ENCODE measurements at places on chromosomes 3 and 15.
A peak's percentile ranks its signal among the peaks of the same experiment; 100 is the strongest.

- DNase-seq: no peak
Measured at GRCh38 chr3:87375231-87375682, 98.9 kb upstream of the POU1F1 start.

DNA sequence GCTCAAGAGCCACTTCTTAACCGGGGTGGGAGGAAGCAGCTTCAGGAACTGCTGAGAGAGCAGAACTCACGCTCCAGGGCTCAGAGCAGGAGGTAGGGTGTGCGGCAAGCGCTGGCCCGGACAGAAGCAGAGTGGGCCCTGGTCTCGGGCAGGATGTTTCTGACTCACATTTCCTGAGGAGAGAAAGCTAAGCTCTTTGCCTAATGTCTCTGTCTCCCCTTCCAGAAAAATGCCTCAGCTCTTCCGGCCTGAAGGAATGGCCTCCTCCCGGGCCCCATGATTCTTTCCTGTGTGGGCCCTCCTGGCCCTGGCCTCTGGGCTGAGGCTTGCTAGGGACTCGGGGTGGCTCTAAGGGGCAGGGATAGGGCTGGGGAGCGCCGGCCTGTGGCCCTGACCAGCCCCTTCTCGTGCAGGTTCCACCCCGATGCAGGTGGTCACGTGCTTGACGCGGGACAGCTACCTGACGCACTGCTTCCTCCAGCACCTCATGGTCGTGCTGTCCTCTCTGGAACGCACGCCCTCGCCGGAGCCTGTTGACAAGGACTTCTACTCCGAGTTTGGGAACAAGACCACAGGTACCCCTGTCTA is 4.1 kb upstream of the STAB1 start:
- DNase-seq: no peak

- no peak for DNase-seq
Measured at GRCh38 chr15:30978328-30978727, 13.1 kb downstream of the MTMR10 start.

GRCh38 chr15:59317211-59317610 is 55.5 kb downstream of the MYO1E start:
- no peak for DNase-seq

GRCh38 chr15:34331809-34332208 is 5.8 kb downstream of the SLC12A6 start:
- no peak for DNase-seq

DNA sequence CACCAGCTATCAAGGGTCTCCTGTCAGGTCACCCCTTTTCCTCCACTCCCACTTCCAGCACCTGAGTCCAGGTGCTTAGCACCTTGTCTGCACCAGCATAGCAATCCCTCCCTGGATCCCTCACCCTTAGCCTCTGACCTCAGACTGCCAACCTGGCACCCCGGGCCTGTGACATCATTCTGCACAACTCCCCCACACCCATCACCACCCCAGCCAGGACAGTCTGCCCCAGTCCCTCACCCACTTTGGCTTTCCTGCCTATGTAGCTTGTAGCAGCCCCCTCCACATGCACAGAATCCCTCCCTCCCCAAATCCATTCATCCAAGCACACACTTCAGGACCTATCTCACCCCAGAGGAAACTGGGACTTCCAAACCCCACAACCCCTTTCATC is 819 bp upstream of the PLXNB1 start:
- no peak for DNase-seq

- no peak for DNase-seq
Measured at GRCh38 chr3:171551296-171551695, 91.1 kb upstream of the TNIK start.

GRCh38 chr15:86016750-86017149 is 62.9 kb upstream of the AGBL1 start:
- DNase-seq: no peak

- no peak for DNase-seq
Measured at GRCh38 chr3:96466441-96466840, 348.0 kb upstream of the EPHA6 start.

- DNase-seq: peak; percentile 9
Measured at GRCh38 chr3:30462721-30463470, 143.5 kb upstream of the TGFBR2 start.

DNA sequence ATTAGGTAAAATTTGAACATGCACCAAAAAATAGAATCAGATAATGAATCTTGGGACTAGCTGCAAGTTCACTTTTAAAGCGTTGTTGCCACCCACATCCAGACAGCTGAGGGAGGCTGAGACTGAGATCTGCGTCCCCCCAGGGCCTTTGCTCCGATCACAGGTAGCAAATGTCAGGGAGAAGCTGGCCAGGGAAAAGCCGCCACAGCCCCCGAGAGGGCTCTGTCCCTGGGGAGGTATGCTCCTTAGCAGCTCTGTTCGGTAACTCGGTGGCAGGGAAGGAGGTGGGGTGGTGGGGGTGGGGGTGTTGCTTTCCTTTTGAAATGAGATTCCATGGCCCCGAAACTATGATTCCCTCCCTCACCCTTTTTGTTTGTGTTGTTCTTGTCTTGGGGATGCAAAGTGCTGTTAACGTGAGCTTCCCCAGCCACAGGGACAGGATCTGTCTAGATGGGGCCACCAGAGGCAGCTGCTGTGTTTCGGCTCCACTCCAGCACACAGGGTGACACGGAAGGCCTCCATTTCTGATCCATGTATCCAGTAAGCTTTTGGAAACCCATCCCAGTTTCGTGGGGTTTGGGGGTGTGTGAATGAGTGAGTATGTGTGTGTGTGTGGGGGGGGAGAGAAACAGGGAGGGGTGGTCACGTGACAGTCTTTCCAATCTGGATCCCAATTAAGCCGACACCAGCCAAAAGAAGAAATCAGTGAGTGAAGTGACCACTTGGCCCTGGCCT is 1.1 kb upstream of the MINAR1 start:
- no peak for DNase-seq

GRCh38 chr15:42133886-42134502 is 22.4 kb downstream of the PLA2G4F start:
- DNase-seq: no peak

DNA sequence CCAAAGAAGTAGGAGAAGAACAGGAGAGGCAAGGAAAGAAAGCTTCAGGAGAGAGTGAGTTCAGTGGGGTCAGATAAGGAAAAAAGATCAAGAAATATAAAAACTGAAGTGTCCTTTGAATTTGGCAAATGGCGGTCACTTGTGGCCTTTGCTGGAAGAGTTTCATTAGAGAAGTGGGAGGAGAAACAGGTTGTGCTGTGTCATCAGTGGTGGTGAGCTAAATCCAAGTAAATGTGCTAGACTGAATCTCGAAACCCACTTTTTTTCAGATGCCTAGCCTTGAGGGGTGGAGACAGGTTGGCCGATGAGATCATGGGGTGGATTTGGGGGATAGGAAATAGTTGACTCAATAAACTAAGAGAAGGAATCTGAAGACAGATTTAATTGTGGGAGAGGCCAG is 43.7 kb downstream of the CHRD start:
- no peak for DNase-seq

- no peak for DNase-seq
Measured at GRCh38 chr15:89393056-89393455, 58.4 kb upstream of the POLG start.

GRCh38 chr3:139559541-139559940 is 20.0 kb upstream of the RBP1 start:
- DNase-seq: peak; percentile 97

DNA sequence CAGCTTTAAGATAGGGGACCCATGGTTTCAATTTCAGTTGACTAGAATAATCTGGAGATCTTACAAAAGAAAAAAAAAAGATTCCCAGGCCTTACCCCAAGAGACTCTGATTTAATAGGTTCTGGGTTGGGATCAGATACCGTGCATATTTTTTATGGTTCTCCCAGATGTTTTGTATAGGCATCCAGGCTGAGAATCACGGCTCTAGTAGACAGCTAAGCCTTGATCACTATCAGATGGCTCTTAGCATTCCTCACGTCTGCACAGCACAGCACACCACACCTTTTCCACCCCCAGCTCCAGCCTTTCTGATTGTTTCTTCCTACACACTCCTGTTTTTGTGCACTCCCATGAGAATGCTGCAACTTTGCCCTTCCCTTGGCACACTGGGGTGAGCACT is 40.8 kb downstream of the TMEM45A start:
- DNase-seq: no peak

DNA sequence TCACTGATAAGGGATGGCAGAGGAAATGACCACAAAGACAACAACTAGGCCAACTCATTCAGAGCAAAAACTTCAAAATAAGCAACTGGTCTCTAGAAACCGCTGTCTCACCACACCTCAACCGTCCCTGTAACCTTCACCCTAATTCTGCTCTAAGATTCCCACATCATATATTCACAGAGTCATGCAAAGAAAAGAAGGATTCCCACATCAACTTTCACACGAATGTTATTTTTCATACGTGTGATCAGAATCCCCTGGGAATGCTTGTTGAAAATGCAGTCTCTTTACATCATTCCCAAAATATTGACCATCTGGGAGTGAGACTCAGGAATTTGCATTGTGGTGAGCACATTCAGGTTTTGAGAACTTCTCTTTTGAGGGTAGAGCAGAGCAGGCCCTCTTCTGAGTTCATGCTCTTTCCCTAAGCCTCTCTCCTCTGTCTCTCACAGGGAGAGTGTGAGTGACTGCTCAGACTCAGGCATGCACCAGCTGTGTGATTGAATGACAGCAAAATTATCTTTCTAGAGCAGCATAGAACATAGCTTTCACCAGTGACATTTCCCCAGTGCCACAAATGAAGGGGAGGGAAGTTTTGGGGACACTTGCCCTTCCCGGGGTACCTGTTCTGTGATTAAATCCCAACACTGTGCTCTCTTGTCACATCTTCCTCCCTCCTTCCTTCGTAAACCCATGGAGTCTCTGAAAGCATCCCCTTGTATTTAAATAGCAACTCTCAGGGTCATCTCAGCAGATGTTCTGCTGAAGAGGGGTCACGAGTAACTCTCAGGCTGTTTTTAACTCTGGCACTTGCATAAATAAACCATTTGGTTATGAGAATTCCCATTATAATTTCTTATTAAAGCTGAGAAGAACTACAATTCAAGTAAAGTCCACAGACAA is 170.9 kb downstream of the PLCL2 start:
- DNase-seq: no peak

- no peak for DNase-seq
Measured at GRCh38 chr3:39376959-39377634, 6.1 kb upstream of the SLC25A38 start.

GRCh38 chr3:128787256-128788253 is 61.6 kb downstream of the RAB7A start:
- peak; percentile 94 for DNase-seq

GRCh38 chr3:13400114-13400673 is 19.9 kb downstream of the NUP210 start:
- DNase-seq: no peak

- DNase-seq: no peak
Measured at GRCh38 chr3:147411815-147412241, 2.7 kb downstream of the ZIC1 start.

GRCh38 chr3:112365636-112366035 is 32.7 kb downstream of the CD200 start:
- DNase-seq: peak; percentile 61

DNA sequence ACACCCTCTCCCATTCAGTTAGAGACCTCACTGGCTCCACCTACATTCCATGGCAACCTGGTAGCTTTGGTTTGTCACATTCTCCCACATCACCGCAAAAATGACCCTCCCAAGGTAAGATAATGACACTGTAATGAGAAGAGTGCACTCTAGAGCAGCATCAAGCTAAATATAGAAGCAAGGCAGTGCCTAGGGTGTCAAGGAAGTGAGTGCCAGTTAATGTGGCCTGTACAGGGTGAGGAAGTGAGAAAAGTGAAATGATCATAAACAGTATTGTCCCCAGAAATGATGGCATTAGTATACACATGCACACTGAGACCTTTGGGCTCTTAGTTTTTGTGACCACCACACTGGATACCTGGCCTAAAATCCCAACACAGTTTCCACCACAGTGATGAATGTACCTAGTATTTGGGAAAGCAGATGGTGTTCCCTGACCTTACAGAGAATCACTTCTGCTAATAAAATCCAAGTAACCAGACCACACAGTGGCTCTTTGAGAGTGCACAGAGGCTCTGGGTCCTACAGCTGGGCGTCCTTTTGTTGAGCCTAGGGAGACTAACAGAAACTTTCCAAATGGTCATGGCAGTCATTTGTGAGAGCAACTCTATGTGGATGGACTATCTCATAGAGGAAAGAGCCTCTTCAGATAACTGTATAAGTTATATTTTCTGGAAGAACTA is 106.6 kb downstream of the ARPP21 start:
- DNase-seq: no peak

GRCh38 chr3:63655519-63655918 is 3.0 kb downstream of the SNTN start:
- no peak for DNase-seq

- DNase-seq: no peak
Measured at GRCh38 chr3:36989568-36989967, 3.4 kb downstream of the EPM2AIP1 start.

DNA sequence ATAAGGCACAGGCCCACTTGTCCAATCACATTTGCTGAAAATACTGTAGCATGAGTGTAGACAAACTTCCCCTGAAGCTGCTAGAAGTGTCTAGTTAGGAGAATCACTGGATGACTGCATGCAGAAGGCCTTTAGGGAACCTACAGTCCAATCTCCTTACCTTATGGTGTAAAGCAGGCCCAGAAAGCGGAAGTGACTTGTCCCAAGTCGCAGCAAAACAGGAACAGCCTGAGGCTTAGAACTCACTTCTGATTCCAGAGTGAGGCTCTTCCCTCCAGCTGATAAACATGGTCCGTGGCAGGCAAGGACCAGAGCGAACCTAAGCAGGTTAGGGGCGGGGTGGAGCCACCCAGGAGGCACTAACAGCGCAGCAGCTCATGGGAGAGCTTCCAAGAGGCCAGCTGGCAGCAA is 2.5 kb downstream of the GRAMD2A start:
- DNase-seq: peak; percentile 61

GRCh38 chr15:50055750-50056157 is 63.3 kb downstream of the ATP8B4 start:
- DNase-seq: no peak

DNA sequence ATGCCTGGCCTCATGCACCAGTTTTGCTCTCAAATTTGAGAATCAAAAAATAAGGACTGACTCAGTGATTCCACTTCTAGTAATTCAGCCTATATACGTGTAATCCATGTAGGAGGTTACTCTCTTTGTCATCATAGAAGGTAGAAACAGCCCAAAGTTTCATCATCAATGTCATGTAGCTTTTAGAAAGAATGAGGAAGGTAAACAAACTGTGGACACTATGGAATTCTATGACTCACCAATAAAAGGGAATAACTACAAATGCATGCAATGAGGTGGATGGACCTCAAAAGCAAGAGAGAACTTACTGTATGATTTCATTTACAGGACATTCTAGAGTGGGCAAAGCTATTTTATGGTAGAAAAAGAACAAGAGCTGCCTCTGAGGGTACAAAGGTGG is 93.2 kb upstream of the LRIG1 start:
- DNase-seq: peak; percentile 94

- DNase-seq: no peak
Measured at GRCh38 chr3:194100856-194101390, 35.0 kb upstream of the HES1 start.

GRCh38 chr3:109563149-109563548 is 225.8 kb upstream of the DPPA4 start:
- no peak for DNase-seq

- no peak for DNase-seq
Measured at GRCh38 chr3:167057581-167057980, 322.5 kb downstream of the ZBBX start.

Data from foreskin keratinocyte (primary cell).